Activated T-cell treated with anti-CD3 and anti-CD28 coated beads, Interleukin-2, amount 50 U/mL, for 48 hours (primary cell): ENCODE measurements at places on chromosomes 4 and X.
A peak's percentile ranks its signal among the peaks of the same experiment; 100 is the strongest.

DNA sequence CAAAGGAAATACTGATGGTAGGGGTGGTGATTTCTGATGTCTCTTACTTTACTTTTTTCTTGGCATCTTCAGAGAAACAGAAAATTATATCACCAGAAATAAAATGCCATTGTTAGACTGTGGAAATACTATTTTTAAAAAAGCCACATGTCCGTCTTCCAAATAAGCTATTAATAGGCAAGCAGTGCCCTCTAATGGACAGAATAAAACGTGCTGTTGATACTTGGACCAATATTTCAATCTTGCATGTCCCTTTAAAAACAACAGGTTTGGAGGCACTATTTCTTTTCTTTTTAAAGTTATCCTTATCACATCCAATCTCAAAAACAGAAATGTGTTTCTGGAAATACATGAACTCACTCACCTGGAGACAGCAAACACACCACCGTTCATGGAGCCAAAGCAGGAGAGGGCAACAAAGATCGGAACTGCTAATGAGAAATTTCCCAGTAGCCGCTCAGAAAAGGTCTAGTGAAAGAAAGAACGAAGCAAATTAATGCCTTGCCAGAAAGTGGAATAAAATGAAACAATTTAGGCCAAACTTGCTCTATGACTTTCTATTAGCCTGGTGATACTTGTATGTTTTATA is 59.2 kb downstream of the SLC7A11 start:
- no peak for DNase-seq

GRCh38 chrX:70436343-70436742 is 8.3 kb upstream of the DLG3 start:
- no peak for DNase-seq

DNA sequence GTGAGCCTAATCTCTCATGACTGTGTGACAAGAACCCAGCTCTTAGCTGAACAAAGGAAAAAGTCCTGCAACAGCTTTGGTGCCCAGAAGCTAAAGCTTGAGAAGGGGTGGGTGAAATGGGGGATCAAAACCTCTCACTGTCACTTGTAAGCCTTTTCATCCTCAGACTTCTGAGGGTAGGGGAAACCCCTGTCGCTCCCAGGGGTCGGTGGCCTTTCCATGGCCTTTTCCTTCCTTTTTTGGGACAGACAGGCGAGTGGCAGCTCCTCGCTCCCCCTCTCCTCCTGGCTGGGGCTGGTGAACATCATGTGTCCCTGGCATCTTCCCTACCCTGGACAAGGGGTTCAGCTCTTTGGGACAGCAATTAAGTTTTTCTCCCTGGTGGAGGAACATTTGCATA is 78.2 kb downstream of the FAM47A start:
- DNase-seq: no peak

- DNase-seq: no peak
Measured at GRCh38 chrX:21813612-21814368, 25.6 kb upstream of the MBTPS2 start.

DNA sequence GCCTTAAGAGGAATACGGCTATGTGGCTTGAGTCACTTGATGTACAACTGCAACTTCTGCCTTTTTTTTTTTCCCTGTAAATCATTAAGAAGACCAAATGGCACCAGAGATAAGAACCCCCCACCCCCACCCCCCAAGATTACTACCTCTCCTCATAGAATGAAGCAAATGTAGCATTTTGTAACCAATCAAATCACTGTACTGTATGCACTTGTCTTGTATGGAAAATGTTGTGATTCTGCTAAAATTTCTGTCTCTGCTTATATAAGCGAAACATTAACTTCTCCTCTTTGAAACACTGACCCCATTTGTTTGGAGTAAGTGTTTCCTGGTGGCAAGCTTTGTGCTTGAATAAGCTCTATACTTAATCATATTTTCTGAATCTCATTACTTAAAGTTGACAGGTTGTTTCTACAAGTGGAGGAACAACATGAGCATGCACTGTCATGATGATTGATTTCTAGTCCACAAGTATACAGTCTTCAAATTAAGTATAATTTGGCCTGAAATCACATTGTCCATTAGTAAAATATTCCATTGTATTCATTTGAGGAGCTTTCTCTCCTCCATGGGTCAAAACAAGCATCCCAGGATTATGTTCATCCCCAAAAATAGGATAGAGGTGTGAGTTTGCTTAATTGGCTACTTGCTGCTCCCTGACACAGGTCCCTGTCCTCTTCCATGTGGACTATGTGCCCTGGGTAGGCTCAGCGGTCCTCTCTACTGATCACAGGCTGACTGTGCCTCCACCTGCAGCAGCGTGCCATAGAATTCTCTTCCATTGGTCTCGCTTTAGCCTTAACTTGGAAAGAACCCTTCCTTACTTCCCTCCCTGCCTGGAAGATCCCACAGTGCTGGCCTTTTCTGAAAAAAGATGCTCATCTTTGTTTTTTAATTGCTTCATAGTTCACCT is 104.0 kb upstream of the BMP2K start:
- DNase-seq: no peak

- no peak for DNase-seq
Measured at GRCh38 chr4:136763919-136764318, 768.4 kb downstream of the PCDH18 start.

DNA sequence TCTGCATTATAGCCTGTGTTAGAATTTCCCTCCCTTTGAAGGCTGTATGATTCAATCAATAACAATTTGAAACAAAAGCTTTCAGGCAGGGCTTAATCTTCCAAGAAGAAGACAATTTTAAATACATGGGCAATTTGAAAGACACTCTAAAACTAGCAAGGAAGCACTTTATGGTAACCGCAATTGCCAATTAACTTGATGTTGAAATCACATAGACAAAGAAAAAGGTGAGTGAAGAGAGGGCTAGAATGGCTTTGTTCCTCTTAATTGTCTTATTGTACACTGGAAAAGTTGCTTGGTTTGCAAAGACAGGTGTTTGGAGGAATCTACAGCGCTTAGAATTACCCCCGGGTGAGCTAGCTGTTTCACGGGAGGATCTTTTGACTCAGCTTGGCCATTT is 74.4 kb upstream of the PRKX start:
- DNase-seq: no peak

- DNase-seq: no peak
Measured at GRCh38 chrX:123920105-123920785, 41.3 kb upstream of the STAG2 start.

DNA sequence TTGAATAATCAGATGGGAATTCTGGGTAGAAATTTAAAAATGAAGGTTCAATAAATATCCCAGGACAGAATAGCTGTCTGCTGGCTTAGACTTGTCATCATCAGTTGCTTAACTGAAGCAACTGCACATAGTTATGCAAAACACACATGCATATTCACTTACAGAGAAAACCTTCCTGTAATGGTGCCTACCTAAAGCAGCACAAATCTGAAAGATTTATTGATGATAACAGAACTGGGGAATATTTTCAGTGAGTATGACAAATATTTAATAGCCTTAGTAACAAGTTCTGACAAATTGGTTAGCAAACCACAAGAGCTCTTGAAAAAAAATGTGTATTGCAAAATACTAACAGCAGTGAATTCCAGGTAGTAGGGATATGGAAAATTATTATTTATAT is 606.8 kb upstream of the BOD1L1 start:
- no peak for DNase-seq

GRCh38 chr4:122772311-122772710 is 39.8 kb downstream of the BBS12 start:
- DNase-seq: no peak

- DNase-seq: no peak
Measured at GRCh38 chr4:18021470-18021719, 160 bp downstream of the LCORL start.

DNA sequence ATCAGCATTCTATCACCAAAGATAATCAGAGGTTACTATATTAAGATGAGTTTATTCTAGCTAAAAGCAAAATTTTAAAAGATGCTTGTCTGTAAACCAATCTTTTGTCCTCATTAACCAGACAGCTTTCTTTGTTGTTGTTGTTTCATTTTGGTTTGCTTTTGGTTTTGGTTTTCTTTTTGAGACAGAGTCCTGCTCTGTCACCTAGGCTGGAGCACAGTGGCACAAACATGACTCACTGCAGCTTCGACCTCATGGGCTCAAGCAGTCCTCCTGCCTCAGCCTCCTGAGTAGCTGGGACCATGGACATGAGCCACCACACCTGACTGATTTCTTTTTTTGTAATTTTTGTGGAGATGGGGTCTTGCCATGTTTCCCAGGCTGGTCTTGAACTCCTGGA is 102.9 kb downstream of the COX18 start:
- no peak for DNase-seq

GRCh38 chr4:83012200-83012686 is 1.6 kb upstream of the LIN54 start:
- DNase-seq: peak; percentile 63

GRCh38 chrX:1661048-1661921 is 46.4 kb downstream of the ASMT start:
- DNase-seq: peak; percentile 75

GRCh38 chr4:82780752-82781231 is 17.8 kb downstream of the SCD5 start:
- no peak for DNase-seq

DNA sequence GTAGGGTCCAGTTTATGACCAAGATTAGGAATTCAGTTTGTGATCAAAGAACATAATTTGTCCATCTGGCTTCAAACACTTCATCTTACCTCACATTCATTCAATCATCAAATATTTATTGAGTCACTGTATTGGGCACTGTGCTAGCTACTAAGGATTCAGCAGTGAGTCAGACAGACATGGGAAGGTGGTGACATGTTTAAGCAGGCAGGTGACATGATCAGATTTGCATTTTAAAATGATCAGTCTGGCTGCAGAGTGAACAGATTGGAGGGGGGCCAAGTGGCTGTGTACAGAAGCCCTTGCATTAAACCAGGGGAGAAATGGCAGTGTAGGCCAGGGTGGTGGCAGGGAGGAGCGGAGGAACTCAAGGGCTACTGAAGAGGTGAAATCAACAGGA is 25.1 kb upstream of the APLN start:
- DNase-seq: no peak

DNA sequence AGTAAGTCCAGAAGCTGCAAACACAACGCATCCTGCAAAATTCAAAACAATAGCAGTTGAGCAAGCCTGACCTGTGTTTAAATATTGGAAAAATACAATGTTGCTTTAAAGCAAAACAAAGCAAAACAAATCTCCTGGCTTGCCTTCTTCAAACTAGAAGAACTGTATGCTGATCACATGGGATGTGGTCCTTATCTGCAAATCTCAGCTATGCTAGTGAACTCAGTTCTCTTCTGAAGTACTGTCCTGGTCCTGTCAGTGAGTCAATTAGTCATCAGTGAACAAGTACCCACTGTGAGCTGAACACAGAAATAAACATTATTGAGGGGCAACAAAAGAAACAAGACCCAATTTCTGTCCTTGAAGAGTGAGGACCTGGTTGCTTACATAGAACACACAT is 522.5 kb downstream of the SMARCA1 start:
- no peak for DNase-seq

DNA sequence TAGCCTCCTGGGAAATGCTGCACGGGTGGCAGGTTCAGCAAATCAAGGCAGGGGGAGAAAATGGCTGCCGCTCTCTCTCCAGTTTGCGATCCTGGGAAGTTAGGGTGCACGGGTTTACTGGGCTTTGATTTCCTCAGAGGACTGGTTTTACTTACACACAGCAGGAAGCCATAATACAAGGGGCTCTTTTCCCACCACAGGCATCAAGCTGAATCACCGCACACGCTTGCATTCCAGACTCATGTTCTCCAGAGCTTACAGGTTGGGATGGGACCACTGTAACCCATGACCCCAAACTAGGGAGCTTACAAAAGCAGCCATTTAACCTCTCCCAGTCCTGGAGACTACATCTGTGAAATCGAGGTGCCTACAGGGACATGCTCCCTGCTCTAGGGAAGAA is 159.8 kb downstream of the DHRSX start:
- no peak for DNase-seq

GRCh38 chr4:40164459-40164858 is 32.4 kb upstream of the RHOH start:
- no peak for DNase-seq

DNA sequence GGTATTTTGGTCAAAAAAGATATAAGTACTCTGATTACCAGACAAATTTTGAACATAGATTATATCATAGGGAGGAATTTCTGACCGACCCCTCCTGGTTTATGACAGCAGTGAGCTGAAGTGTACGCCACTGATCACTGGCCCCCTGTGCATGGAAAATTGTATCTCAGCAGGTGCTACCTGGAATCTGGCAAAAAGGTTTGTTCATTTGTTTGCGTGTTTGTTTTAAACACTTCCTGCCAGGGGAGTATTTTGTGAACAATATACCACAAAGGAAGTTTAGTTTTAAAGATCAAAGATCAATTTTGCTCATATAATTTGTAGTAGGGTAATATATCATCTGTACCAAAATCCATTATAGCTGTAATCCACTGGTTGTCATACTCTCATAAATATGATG is 219.7 kb upstream of the TENM3 start:
- DNase-seq: no peak

- no peak for DNase-seq
Measured at GRCh38 chrX:133781174-133781573, 204.2 kb downstream of the GPC3 start.

DNA sequence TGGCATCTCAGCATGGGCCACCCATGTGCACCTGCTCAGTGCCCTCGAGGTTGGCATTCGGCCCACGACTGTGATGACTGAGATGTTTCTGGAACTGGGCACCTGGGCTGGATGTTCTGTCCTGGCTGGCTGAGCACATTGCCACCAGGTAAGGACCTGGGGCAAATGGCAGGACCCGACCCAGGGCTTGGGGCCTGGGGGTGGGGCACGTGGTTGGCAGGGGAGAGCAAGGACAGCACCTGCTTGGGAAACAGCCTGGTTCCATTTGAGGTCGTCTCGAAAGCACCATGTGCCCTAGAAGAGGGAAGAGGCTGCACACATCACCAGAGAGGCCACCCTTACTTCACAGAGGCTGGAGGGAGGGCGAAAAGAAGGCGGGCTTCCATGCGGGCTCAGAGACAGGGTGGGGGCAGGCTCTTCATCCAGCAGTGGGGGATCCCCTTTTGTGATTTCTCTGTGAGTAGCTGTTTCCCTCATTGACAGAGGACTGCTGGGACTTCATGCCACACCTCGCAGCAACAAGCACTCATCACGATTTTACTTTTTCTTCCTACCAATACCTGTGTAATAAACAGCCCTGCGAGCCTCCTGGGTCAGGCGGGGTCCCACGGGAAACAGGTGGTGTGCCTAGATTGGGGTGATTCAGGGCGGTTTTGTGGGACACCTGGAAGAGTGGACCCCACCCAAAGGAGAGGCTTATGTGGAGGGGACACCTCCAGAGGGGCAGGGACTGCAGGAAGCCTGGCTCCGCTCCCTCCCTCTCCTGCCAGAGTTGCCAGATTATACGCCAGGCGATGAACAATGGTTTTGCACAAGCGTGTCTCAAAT is 12.0 kb downstream of the TMEM187 start:
- peak; percentile 66 for DNase-seq

DNA sequence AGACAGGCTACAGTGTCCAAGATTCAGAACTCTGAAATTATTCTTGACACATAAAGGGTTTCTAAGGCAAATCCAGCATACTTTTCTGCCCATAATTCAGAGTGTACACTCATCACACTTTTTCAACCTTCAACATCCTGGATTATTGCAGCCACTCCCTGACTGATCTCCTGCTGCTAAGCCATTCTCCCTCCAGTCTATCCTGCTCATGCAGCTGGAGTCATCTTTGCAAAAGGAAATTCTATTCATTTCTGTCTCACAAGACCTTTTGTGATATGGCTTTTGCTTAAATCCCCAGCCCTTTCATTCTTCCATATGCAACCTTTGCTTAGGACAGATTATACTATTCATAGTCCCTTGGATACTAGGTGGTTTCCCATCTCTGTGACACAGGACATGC is 236.1 kb upstream of the LDB2 start:
- DNase-seq: no peak
